ENCODE measurements at places on chromosomes 5 and 9.

DNA sequence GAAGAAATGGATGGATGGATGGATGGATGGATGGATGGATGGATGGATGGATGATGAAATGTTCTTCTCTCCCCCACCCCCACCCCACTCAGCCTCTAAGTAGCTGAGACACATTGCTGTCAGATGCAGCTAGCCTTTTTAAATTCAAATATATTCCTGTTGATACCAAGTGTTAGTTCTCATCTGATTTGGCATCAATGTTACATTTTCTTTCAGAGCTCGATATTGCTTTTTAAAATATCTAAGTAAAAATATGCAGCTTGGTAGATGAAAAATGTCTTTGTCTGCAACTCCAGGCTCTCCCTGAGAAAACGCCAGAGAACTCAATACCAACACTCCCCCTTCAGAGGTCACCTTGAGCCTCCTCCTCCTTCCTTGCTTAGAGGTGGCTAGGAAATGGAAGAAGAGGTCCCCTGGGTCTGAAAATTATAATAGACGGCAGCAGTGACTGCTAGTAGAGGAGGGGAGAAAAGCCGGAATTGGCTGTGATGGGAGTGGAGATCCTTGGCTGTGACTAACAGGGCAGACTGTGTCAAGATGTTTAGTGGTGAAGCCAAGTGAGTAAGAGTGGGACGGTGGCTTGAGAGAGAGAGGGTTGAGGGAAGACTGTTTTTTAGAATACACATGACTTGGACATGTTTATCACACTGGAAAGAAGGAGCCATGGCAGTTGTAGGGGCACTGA, 156.0 kb downstream of the ZNF462 start:
- no peak for DNase-seq

DNA sequence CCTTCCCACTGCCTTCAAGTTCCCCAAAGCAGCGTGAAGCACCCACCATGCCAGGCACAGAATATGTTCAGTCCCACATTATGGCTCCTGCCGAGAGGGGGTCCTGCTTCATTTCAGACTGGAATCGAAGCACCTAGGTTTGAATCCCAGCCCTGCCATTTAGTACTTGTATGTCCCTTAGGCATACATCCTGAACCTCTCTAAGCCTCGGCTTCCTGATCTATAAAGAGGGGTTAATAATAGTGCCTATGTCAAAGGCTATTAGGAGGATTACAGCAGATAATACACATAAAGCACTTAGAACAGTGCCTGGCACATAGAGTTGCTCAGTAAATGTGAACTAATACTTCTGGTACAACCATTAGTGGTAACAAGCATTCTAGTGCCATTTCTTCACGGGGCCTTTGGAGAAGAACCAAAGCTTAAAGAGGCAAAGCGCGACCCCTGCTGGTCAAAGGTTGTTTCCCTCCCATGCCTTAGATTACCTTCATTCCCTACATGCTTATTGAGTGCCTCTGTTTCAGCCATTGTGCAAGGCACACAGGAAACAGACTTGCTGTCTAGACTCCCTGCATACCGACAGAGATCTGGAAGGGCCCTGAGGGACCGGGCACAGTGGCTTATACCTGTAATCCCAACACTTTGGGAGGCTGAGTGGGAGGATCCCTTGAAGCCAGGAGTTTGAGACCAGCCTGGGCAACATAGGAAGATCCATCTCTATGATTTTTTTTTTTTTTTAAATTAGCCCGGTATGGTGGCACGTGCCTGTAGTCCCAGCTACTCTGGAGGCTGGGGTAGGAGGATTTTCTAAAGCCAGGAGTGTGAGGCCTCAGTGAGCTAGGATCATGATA, 98.3 kb downstream of the PPARGC1B start:
- DNase-seq, result peak; percentile 76

- no peak for DNase-seq
Measured at GRCh38 chr5:163790497-163790896, 285.1 kb downstream of the MAT2B start.

DNA sequence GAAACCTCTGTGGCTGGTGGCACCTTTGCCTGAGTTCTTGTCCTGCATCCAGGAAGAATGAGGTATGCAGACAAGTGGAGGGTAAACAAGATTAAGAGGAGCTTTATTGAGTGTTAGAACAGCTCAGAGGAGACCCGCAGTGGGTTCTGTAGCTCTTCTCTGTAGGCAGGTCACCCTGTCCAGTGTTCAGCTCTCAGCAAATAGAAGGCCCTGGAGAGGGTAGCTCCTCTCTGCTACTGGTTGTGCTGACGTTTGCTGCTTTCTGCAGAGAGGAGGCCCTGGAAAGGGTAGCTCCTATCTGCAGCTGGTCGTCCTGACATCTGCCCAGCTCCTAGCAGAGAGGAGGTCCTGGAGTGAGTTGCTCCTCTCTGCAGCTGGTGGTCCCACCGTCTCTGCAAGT, 96.8 kb upstream of the CCDC112 start:
- no peak for DNase-seq

GRCh38 chr9:70614786-70615463, 200.5 kb upstream of the KLF9 start:
- DNase-seq, result no peak

- DNase-seq, result no peak
Measured at GRCh38 chr5:106545325-106545724, 1125.4 kb downstream of the EFNA5 start.

GRCh38 chr9:114805670-114806525, at the start of gene TNFSF15:
TSS of gene TNFSF15 (minus strand) at chr9:114806039. CDS start at chr9:114806012, 27 bp downstream.
- DNase-seq, result no peak

DNA sequence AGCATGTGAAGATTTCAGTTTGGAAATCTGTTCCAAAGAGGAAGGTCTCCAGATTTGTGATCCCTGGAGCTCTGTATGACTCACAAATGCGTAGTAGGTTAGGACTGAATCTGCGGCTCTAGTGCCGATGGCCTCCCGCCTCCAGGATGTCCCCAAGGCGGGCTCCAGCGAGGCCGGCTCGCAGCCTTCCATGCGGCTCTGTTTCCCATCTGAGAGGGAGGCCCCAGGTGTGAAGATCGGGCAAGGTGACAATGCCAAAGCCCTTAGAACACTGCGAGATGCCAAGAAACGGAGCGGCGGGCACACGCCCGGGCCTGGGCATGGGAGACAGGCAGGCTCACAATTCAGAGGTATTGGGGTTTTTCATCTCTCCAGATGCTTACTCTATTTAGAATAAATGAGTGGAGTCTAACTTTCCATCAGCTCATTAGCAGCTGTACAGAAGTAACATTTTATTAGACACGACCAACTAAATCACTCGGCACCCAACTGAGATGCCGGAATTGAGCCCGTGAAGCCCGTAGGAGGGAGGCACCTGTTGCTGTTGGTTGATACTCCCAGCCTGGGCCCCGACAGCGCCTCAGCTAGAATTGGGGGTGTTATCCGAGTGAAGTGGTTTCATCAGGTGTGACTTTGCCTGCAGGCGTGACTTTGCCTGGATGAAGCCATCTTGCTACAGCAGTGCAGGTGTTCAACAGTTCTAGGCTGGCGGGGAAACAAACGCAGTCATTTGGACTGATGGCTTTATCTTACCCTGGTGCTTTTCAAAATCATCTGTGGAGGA, 7.4 kb upstream of the MRPS2 start:
- DNase-seq, result no peak

DNA sequence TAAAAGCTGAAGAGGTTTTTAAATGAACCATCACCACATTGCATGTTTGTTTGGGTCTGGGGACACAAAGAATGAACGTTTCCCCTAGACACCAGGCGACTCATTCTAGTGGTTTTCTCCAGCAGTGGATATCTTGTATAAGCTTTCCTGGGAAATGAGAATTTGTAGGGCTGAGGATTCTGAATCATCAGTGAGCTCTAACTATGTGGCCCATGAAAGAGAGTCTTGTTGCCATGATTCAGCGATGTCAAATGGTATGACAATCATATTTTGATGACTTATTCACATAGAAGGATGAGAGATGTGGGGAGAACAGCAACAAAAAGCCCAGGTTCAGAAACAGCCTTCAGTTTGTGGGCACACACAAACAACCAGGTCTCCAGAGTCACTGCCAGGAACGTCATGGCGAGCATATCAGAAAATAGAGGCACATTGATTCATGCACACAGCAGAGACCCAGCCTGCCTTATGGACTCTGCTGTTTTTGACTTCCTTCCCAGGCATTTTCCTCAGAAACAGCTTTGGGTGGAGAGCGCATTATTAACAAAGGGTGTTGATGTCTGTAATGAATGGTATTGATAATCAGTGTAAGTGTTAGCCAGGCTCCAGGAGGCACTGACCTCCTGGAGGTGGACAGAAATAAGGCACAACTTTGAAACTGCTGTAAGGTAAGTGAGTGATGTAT, 13.3 kb downstream of the ZNF474 start:
- DNase-seq, result no peak

- peak; percentile 50 for DNase-seq
Measured at GRCh38 chr9:113590991-113591898, 127.7 kb downstream of the RGS3 start.

GRCh38 chr5:119323601-119324000, 32.2 kb upstream of the TNFAIP8 start:
- no peak for DNase-seq

- no peak for DNase-seq
Measured at GRCh38 chr5:78760366-78760765, 111.8 kb upstream of the LHFPL2 start.

DNA sequence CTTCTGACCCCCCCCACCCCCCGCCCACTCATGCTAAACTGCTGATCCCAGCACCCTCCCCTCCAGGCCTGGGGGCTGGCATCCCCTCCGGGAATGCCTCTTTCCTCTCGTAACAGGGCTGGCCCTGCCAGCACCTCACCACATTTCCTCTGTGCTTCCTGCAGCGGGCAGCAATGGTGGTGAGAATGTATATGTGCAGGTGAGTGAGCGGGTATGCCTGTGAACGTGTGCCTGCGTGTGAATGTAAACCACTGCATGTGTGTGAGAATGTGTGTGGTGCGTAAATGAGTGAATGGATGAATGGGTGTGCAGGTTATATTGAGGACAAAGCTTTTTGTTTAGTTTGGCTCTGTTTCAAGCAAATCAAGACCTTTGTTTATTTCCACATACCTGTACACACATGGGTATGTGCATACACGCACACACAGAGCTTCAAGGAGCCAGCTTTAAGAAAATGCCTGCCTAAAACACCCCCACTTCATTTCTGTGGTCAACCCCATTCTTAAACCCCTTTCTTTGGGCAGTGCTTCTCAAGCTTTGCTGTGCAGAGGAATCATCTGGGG, 95.7 kb upstream of the SHB start:
- no peak for DNase-seq

GRCh38 chr9:72880821-72881220, 72.0 kb downstream of the ALDH1A1 start:
- DNase-seq, result no peak

DNA sequence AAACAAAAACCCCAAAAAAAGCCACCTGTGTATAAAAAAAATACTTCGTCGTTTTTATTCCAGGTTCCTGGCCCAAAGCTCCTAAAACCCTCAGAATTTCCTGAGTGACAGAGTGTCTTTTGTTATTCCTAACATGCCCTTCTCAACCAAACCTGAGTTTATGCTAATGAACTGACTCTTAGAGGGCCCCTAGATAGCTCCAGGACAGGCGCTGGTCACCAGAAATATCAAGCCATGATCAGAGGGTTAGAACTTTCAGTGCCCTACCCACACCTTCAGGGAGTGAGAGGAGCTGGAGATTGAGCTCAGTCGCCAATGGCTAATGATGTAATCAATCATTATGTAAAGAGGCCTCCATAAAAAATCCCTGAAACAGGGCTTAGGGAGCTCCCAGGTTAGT, 15.7 kb downstream of the AUH start:
- no peak for DNase-seq

DNA sequence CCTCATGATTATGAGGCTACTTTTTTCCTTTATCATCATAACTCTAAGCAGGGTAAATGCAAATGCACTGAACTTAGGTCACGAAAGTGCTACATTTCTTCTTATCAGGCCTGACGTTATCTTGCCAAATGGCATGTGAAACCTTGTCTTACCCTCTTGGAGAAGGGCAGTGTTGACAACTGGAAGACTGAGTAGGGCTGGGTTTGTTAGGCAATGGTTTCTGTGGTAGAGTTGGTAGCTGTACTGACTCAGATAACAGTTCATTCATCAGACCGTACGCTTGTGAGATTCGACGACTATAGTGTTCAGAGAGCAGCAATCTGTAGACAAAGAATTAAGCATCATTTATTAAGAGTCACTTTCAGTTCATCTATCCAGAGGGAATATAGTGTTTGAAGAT, 127.7 kb downstream of the CPLANE1 start:
- no peak for DNase-seq
